ENCODE measurements at places on chromosomes 3 and 15. TPM values are rescaled to one million over a fixed set of nuclear protein-coding genes. Genes with fewer than 3 reads are reported as not detected.

MOBP gene
- under 0.01 TPM for total RNA-seq

CFAP100 gene
- total RNA-seq: not detected

RAB27A gene
- 12.0 TPM for total RNA-seq

CCDC13 gene
- 0.57 TPM for total RNA-seq

GPR149 gene
- not detected for total RNA-seq

HHLA2 gene
- total RNA-seq: not detected

TMEM108 gene
- total RNA-seq: under 0.01 TPM

LXN gene
- 50.6 TPM for total RNA-seq

ZBBX gene
- total RNA-seq: 0.13 TPM

CPN2 gene
- not detected for total RNA-seq

DPPA4 gene
- not detected for total RNA-seq

MFSD1 gene
- total RNA-seq: 46.1 TPM

MORC1 gene
- not detected for total RNA-seq

ERICH6 gene
- not detected for total RNA-seq

BHLHE40 gene
- 6.0 TPM for total RNA-seq

TCF12 gene
- total RNA-seq: 124 TPM

COL6A5 gene
- total RNA-seq: not detected

OXTR gene
- 1.1 TPM for total RNA-seq

POLG gene
- 112 TPM for total RNA-seq

PLIN1 gene
- total RNA-seq: not detected

REC114 gene
- not detected for total RNA-seq

KCNMB2 gene
- not detected for total RNA-seq

GRM7 gene
- total RNA-seq: not detected

TM4SF4 gene
- total RNA-seq: not detected

RMDN3 gene
- 36.4 TPM for total RNA-seq

GP9 gene
- total RNA-seq: not detected

TUSC7 gene
- total RNA-seq: not detected

TM6SF1 gene
- 19.6 TPM for total RNA-seq

FETUB gene
- total RNA-seq: not detected

LRTM1 gene
- total RNA-seq: not detected

ACTL6A gene
- 74.3 TPM for total RNA-seq

SNRPA1 gene
- total RNA-seq: 19.9 TPM

PIF1 gene
- total RNA-seq: 13.4 TPM

PYGO1 gene
- total RNA-seq: 0.32 TPM
